ENCODE measurements at places on chromosomes 12 and 14. TPM values are rescaled to one million over a fixed set of nuclear protein-coding genes. Genes with fewer than 3 reads are reported as not detected.

DNA sequence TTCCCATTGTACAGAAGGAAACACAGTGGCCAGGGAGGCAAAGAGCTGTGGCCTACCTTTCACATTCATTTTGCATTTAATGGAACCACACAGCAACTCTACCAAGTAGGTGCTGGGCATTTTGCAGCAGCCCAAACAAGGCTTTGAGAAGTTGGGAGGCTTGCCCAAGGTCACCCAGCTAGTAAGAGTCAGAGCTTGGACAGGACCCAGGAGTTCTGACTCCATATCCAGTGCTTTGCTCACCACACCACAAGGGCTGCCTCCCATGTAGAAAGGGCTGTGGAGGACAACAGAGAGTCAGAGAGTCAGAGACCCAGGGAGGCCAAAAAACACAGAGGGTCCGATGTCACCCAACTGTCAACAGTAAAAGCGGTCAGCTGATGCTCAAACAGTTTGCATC is 400.2 kb downstream of the BCL11B start:
- DNase-seq, result no peak
- no peak overlapping the region for H3K27ac ChIP-seq
- H3K27me3 ChIP-seq, result no peaks in the 10 kb centered on the region
- peaks cover 7% of the 10 kb centered on the region for H3K4me1 ChIP-seq

- peaks cover 18% of the 10 kb centered on the region for H3K4me1 ChIP-seq
- peak overlapping the region; percentile 23 for H3K27ac ChIP-seq
- H3K36me3 ChIP-seq, result no peaks in the 10 kb centered on the region
Observed at GRCh38 chr12:109871668-109872314, 8.6 kb downstream of the GLTP start.

The SELPLG gene
- total RNA-seq, result 22.1 TPM

The STYK1 gene
- total RNA-seq, result 1.1 TPM

Measured in activated CD8-positive, alpha-beta T cell treated with anti-CD3 and anti-CD28 coated beads for 36 hours (primary cell).